GM12878 (cell line): ENCODE measurements at places on chromosomes 4 and X.

DNA sequence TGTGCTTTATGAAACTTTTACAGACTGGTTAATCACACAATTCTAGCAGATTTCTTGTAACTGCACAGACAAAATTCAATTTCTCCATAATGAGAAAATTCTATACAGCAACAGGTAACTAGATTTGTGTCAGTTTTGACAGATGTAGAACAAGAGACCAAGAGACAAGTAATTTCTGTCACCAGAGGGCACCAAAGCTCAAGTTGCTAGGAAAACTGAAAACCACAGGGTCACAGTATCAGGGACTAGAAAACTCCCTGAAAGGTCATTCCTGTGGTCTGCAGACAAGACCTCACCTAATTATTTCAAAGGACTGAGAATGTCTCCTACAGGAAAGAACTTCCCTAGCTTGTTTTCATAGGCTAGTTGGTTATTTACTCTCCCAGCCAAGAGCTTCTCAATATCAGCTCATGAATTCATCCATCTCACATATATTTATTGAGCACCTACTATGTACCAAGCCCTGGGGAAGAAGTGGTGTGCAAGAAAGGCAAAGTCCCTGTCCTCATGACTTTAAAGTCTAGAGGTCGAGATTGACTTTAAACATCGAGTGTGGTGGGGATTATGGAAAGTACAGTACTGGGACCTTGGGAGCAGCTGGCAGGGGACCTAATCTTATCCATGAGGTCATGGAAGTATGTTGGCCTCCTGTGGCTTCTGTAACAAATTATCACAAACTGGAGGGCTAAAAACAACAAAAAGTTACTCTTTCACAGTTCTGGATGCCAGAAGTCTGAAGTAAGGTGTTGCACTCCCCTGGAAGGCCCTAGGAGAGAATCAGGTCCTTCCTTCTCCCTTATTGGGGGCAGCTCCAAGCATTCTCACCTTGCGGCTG, 47.8 kb upstream of the SETD7 start:
- DNase-seq: peak; percentile 8

DNA sequence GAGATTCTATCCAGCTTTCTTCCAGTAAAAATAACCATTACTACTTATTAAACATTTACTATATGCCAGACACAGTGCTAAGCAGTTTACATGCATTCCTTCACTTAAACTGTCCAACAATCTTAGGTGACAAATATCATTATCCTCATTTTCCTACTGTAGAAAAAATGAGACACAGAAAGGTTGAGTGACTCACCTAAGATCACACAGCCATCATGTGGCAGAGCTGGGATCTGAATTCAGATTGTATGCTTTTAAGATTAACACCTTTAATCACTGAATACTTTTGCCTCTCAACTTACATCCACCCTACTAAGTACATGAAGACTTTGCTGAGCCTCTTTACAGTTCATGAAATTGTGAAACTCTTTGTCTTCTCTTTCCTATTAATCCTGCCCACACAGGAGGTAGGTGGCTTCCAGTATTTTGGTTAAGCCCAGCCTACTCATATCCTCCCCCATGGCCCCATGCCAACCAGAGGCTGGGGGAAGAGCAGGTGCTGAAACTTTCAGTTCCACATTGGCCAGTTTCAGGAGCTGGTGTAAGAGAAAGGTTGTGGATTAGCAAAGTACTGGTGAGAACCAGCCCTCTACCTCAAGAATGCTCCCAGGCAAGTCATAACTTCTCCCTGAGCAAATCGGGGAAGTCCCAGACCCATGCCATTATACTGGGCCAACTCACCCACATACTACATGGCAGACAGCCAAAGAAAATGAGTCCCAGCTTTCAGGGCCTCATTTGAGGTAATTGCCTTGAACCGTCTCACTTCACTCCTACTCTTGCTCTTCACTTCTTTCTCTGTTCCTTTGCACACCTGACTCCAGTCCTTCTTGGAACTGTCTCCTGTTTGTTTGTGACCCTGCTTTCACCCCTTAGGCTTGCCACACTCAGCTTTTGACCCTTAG, 211.1 kb downstream of the GUCY2F start:
- peak; percentile 97 for DNase-seq

DNA sequence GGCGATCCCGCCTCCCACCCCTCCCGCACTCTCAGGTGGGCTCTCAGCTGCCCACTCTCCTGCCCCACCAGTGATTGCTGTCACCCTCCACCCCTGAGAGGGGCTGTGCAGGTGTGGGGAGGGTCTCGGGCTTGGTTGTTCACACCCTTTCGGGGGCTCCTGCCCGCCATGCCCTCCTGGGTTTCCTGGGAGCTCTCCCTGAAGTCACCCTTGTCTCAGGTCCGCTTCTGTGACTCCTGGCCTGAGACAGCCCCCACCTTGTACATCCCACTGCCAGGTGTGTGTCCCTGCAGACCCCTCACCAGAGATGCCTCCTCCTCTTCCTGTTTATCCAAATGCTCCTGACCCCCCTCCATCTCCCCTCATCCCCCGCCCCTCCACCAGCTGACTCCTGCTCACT, 37.8 kb downstream of the ADRA2C start:
- DNase-seq: no peak

GRCh38 chr4:32140636-32141035, 1420.5 kb downstream of the PCDH7 start:
- DNase-seq: no peak

DNA sequence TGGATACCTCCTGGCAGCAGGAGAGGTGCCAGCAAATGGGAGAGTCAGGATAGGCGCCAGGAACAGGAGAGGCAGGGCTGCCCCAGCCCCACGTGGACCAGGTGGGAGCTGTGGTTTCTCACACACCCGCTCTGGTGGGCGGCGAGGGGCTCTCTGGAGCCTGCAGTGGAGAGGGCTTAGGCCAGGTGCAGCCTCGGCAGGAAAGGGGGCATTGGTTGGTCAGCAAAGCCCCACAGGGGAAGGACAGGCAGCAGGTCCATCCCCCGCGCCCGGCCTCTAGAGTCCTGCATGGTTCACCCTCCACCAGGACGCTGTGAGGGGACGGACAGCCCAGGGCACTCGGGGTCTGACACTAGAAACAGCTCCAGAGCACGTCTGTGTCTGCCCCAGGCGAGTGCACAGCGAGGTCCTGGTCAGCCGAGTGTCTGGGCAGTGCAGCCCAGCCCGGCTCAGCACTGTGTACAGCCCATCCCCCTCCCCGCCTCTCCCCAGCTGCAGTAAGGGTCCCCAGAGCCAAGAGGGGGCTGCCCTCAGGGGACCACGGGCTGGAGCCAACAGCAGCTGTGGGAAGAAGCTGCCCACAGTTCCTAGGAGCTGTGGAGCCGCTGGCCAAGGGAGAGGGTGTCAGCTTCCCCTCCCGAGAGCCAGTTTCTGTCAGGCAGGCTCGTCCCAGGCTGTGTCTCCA, 8.2 kb downstream of the ATP5ME start:
- DNase-seq: no peak

DNA sequence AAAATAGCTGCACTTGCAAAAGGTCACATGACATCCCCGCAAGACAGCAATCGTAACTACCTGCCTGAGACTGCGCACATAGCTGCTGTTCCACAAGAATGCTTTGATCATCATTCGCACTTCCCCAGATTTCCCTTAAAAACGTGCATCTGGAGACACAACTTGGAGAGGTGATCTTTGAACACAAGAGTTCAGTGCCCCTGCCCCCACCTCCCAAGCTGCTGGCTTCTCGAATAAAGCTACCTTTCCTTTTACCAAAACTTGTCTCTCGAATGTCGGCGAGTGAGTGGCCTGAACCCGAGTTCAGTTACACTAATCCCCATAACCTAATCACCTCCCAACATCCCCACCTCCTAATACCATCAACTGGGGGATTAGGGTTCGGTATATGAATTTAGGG, 14.4 kb upstream of the MRFAP1 start:
- no peak for DNase-seq

- no peak for DNase-seq
Observed at GRCh38 chrX:124348182-124348581, 1.8 kb downstream of the SH2D1A start.

DNA sequence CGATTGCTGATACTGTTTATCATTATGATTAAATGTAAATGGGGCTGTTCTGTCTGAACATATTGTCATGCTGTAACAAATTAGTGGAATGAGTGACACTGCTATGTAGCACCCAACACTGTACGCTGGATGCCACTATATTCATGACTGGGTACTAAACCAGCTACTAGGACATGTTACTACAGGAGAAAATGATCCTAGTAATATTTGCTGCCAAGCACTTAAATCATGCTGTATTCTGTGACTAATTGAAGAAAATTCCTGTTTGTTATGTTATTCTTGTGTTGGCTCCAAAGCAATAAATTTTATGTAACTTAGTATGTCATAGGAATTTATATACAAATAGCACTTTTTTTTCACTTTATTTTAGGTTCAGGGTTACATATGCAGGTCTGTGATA, 804.2 kb downstream of the CENPC start:
- no peak for DNase-seq

DNA sequence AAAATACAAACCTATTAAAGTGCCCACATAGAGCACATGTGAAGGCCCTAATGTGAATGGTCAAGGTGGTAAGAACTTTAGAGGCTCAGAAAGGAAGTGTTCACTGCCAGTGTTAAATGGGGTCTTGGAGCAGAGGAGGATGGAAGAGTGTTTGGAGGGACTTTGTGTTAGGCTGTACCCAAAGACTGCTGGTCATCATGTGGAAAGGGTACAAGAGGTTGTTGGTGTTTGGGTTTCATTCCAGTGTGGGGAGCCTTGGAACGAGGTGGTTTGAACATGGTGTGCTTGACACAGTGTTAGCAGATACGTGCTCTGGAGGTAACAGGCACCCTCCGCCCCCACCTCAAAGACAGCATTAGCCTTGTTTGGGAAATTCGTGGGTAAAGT, 73.1 kb downstream of the RAPGEF2 start:
- DNase-seq: no peak

- no peak for DNase-seq
Observed at GRCh38 chr4:87390551-87390890, 467 bp downstream of the HSD17B11 start.

- DNase-seq: no peak
Observed at GRCh38 chr4:40967550-40967949, 217.8 kb downstream of the NSUN7 start.

DNA sequence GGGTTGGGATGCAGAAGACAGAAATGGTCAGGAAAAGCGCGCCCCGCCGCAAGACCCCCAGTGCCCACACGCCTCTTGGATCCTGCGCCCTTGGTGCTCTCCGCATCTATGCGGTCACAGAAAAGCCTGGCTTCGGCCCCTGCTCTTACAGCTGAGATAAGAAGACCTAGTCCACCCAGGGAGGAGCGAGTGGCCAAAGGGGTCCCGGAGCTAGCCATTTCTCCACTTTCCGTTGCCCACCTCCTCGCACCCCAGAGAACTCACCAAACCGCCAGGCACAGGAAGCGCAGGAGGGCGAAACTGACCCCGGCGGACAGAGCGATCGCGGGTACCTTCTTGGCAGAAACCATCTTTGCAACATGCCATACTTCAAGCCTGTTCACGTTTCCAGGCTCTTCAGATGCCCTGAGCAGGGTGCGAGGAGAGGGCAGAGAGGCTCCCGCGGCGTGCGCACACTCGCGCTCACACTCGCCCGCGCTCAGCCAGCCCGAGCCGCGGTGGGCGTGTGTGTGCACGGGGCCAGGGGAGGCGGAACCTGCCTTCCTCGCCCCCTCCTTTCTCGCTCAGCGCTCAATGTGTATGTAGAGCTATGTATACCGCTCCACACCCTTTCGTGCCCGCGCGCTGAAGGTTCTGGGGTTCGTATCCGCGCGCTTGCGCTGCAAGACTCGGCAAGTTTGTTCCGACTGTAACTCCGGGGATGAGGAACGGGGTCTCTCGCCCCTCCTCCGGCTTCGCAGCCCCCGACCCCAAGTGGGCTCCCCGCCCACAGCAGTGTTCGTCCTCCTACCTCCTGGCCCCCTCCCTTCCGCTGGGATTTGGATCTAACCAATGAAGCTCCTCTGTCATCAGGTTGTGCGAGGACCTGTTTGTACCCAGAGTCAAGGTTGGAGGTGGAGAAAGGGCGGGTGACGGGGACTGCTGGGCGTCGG, at the start of gene GABRA4:
TSS of gene GABRA4 (minus strand) at position 507 of the 932 bp plus-strand sequence. CDS start at position 350, 157 bp downstream.
- DNase-seq: no peak

DNA sequence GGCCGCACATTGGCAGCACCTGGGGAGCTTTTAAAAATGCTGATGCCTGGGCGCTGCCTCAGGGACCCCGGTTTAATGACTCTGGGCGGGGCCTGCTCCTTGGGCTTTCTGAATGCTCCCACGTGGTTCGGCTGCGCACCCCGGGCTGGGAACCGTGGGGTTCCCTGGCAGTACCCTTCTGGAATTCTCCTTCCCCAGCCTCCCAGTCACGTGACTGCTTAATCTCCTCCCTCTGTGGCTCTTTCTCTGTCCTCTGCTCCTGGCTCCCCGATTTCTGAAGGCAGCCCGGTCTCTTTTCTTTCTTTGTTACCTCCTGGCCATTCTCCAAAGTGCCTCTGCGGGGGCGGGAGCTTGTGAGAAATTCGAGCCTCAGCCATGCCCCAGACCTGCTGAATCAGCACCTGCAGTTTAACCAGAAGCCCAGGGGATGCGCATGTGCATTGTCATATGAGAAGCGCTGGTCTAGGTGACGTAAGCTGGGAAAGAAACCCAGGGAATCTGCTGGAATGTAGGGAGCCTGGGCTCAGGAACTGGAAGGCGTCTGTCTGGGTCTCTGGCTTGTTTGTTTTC, 16.6 kb downstream of the CLCN4 start:
- DNase-seq: no peak
